ENCODE measurements at places on chromosomes 4 and X.

GRCh38 chr4:153643406-153644383 is 40.4 kb upstream of the TLR2 start:
- peak; percentile 33 for DNase-seq

- no peak for DNase-seq
These were observed 18.2 kb downstream of the CFAP99 start for GRCh38 chr4:2436761-2437474.

DNA sequence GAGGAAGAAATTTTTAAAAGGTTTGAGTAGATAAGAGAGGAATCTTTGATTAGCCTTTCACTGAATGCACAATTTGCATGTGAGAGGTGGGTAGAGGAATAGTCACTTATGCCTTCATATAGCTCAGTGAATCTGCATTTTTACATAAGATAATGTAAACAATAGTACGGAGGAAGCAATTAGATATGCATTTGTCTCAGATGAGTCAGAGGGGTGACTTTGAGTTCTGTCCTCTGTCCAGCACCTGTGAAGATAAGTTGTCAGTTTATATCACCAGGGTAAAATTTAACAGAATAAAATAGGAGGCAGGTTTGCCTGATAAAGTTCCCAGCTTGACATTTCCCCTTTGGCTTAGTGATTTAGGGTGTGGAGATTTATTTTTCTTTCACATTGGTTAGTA is 841.9 kb downstream of the PCDH18 start:
- DNase-seq, result no peak

DNA sequence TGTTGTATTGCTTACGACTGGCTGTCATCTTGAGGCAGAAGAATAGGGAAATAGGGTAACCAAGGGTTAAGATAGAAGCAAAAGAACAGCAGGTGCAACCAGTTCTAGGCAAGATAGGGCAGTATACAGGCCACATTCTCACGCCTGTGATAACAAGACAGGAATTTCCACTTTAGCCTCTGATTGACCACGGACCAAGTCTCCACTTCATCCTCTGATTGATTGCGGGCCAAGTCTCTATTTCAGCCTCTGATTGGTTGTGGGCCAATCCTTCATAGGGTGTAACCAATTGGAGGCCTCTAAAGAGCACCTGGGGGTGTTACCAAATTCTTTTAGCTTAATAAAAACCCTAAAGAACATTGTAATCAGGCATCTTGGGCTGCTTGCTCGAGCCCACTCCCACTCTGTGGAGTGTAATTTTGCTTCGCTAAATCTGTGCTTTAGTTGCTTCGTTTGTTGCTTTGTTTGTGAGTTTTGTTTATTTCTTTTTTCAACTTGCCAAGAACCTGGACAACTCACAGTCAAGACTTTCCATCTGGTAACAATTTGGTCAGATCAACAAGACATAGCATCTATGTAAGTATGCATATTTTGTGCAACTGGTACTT is 8.7 kb upstream of the TBC1D9 start:
- DNase-seq, result no peak

DNA sequence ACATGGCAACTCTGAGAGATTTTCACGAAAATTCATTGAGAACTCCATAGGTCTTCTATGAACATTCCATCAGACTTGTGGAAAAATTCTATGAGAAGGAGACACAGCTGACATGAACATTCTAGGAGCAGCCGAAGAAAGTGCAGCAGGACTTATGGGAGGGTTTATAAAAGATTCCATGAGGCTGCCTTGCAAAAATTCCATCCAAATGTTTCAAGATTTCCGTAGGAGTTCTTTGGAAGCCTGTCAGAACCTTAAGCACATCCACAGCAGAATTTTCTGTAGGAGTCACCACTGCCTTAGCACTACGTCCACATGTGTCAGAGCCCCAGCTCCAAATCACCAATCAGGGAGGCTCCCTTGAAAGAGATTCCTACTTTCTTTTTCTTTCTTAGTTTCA is 67.0 kb upstream of the MSX1 start:
- DNase-seq, result no peak

GRCh38 chr4:188941524-188942119 is 802.4 kb downstream of the TRIML1 start:
- DNase-seq, result no peak

- no peak for DNase-seq
These were observed 528.6 kb downstream of the ANKRD50 start for GRCh38 chr4:124183926-124184325.

DNA sequence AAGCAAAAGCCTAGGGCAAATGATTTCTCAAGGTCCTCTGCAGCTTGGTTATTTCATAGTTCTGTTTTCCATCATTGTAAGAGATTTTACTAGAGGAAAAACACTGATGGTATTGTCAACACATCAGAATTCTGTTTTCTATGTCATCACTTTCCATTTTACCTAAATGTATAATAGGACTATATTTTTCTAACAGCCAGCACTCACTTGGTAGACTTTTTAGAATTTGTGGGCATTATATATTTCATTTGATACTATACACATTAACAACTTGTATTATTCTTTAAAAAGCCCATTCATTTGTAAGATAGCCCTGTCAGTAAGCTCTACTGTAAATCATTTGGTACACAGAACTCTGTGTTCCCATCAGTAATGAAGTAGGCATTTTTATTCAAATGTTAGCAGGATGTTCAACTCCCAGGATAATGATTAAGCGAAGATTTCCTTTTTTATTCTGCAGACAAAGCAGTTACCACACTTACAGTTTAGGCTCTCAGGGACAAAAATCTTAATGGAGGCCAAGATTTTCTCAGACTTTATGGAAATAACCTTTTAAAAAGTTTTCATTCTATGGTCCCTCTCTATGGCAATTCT is 143.6 kb upstream of the TEX13C start:
- DNase-seq, result no peak

DNA sequence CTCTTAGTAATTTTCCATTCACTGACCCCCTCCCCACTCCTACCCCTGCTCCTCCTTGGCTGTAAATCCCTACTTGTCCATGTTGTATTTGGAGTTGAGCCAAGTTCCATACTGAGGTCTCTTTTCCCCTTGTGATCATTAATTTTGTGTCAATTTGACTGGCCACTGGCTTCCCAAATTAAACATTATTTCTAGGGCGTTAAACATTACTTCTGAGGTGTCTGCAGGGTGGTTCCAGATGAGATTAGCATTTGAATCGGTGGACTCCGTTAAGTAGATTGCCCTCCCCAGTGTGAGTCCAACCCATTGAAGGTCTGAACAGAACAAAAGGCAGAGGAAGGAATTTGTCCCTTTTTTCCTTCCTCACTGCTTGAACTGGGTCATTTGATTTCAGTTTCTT is 25.7 kb downstream of the SLC39A8 start:
- no peak for DNase-seq

GRCh38 chrX:34619920-34620319 is 37.2 kb downstream of the TMEM47 start:
- no peak for DNase-seq

DNA sequence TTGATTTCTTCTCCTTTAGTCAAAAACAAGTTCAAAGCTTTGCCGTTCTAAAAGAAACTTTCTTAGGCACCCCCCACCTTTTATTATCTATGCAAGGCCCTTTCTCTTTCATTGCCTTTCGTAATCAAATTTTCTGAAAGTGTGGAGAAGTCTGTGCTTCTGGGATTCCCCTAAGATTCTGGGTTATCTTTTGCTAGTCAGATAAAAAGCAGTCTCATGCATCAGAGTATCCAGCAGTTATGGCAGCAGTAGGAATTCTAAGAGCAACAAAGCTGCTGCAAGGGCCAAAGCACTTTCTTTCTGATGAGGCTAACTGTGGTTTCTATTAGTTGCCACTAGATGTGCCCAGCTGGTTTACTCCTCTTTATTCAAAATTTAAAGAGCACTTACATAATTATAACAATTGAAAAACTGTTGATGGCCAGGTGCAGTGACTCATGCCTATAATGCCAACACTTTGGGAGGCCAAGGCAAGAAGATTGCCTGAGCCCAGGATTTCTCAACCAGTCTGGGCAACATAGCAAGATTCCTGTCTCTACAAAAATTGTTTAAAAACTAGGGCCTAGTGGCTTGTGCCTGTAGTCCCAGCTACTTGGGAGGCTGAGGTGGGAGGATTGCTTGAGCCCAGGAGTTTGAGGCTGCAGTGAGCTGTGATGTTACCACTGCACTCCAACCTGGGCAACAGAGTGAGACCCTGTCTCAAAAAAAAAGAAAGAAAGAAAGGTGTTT is 296.2 kb downstream of the PAPSS1 start:
- DNase-seq, result no peak

DNA sequence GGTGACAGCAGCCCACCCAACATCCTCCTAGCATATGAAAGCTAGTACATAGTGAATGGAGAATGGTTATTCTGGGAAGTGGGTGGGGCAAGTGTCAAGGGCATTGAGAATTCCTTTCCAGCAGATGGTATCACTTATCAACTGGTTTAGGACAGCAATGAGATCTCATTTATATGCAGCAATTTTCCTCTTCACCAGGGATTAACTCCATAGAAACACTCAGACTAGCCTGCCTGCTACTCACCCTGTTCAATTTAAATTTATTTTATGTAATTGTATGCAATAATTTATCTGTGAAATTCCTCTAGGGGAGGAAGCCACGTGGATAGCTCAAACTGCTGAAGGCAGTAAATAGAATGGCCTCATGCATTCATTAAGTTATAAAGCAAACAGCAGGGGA is 101.6 kb upstream of the MID1IP1 start:
- no peak for DNase-seq

DNA sequence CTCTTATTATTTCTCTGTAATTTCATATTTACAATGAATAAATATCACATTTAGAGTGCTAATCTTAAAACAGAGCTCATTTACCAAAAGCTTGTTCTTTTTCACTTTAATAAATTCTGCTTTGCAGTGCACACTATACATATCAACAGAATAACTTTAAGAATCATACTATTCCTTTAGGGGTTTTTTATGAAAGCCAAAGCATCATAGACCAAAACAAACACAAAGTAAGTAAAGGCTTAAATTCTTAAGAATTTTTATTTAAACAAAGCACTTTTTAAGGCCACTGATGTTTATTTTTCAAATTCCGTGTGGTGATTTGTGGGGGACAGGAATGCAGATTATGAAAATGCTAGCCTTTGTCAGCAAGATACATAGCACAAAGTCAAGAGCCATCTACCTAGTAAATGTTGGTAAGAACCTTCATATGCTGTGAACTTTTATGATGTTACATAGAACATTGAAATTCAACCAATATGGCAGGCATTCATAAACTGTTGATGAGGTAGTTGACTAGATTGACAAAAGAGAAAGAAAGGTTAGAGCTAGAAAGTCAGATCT is 17.8 kb downstream of the TIGD2 start:
- DNase-seq, result no peak

DNA sequence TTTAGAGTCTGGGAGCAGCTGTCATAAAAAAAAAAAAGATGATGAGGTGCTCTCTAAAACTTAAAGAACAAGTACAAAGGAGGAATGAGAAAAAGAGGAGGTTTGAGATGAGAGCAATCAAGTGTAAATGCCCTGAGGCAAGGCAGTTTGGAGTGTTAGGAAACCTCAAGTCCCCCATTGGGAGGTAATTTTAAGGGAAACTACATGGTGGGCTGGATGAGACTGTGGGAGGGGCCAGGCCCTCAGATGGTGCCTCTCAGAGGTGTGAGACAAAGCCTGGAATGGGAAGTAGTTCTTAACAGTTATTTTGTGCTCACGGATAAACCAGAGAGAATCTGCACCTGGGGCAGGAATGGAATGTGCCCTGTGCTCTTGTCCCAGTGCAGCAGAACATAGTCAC is 1.9 kb upstream of the MAGEB3 start:
- no peak for DNase-seq

DNA sequence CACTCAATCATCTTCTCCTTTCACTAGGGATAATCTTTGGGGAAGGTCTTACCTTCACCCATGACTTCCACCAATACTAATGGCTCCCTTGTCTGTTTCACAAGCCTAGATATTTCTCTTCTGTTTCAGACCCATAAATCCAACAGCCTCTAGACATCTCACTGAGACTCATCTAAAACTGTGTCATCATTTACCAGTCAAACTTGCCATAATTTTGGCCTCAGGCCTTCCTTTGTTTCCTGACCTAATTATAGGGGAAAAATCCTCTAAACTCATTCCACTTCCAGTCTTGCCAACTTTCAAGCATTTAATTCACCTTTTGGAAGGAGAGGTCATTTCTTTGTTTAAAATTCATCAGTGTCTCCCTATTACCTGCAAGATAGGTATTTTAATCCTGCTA is 181.0 kb upstream of the CNKSR2 start:
- DNase-seq, result no peak

DNA sequence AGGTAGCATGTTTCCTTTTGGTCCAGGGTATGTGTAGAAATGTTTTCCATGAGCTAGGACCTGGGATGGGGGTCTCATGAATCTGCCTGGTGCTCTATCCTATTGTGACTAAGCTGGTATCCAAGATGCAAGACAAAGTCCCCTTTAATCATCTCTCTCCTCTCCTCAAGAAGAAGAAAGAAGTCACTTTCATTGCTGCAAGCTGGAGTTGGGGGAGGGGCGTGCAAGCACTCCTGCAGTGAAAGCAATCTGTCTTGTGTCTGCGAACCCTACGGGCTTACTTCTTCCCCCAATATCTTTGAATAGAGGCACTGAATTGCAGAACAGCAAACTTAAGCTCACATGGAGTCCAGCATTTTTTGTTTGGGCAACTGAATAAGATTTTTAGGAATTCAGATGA is 27.2 kb upstream of the GRPR start:
- DNase-seq, result no peak

GRCh38 chr4:82362565-82362964 is 11.2 kb downstream of the HNRNPD start:
- DNase-seq, result no peak

DNA sequence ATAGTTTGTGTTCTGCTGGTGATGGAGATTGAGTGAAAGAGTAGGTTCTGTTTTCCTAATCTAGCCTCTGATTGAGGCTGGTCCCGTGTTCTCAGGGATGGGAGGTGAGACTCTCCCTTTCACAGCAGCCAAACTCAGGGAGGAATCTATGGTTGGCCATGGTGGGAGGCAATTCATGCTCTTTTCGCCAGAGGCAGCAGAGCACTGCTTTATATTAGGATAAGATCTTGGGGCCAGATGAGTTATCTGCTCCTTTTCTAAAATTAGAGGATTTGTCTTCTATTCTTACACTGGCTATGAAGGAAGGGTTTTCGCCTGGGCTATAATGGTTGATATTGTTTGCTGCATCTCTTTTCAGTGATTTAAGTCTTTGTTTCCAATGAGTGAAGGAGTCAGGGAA is 63.9 kb upstream of the NLGN4X start:
- DNase-seq, result no peak

DNA sequence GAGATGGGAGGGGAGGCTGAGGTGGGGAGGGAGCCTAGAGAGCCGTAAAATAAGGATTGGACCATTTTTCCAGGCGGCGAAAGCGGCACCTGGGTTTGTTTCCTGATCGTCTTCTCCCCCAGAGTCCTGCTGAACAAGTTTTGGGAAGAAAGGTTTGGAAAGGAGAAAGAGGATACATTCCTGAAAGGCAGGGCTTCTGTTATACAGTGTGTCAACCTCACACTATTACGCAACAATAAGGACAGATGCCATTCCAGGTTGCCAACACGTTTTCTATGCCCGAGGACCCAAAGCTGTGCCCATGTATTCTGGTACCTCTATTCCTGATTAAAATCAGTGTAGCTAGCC is 658 bp downstream of the SCOC start:
- no peak for DNase-seq
